Naive thymus-derived CD4-positive, alpha-beta T cell (primary cell): ENCODE measurements at places on chromosomes 2 and 18. TPM values are rescaled to one million over a fixed set of nuclear protein-coding genes. Genes with fewer than 3 reads are reported as not detected.

LRRC30 gene
- total RNA-seq = not detected in 2 replicates

DNA sequence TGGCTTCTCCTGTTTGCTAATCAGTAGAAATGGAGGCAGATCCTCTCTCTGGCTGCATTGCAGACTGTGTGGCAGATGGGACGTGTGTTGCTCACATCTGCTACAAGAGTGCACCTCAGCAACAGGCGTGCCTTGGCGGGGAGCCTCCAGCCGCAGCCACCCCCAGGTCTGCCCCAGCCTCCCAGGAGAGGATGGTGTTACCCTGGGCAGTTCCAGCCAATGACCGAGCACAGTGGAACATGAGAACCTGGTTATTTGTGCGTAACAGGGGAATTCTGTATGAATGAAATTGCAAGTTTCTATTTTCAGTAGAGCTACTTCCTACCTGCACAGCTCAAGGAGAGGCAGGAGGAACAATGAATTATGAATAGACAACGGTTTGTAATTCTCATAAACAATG, 130.6 kb upstream of the CBLN2 start:
- no peak overlapping the region for H3K4me3 ChIP-seq
- H3K4me1 ChIP-seq = no peaks in the 10 kb centered on the region
- DNase-seq = no peak
- H3K36me3 ChIP-seq = no peaks in the 10 kb centered on the region
- H3K27ac ChIP-seq = no peak overlapping the region
- no peaks in the 10 kb centered on the region for H3K27me3 ChIP-seq

- H3K4me3 ChIP-seq = no peak overlapping the region
- H3K27me3 ChIP-seq = no peaks in the 10 kb centered on the region
- H3K27ac ChIP-seq = no peak overlapping the region
- DNase-seq = no peak
Measured at GRCh38 chr2:179671043-179671981, 190.1 kb downstream of the ZNF385B start.

- H3K4me1 ChIP-seq = no peaks in the 10 kb centered on the region
- no peak for DNase-seq
- no peaks in the 10 kb centered on the region for H3K27me3 ChIP-seq
- no peak overlapping the region for H3K4me3 ChIP-seq
Measured at GRCh38 chr2:30026091-30027055, 105.0 kb upstream of the ALK start.

GRCh38 chr2:77873506-77873905, 351.3 kb upstream of the LRRTM4 start:
- H3K4me1 ChIP-seq = no peaks in the 10 kb centered on the region
- H3K4me3 ChIP-seq = no peak overlapping the region
- DNase-seq = no peak
- H3K27me3 ChIP-seq = no peaks in the 10 kb centered on the region
- no peak overlapping the region for H3K27ac ChIP-seq

DNA sequence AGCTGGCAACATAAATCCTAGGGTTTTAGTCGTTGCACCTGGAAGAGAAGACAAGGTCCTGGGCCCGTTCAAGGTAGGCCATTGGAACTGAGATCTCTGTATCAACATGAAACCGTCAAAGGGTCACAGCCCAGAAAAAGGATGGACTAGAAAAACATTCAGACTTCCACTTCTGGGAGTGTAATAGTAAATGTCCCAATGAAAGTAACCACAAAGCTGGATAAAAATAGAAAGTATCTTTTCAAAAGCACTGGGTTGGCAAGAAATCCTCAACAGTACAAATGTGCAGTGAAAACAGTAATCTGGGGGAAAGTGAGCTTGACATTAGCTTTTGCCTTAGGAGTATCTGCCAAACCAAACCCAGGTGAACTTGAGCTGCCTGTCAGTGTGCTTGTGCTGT, 12.9 kb downstream of the CGREF1 start:
- no peak overlapping the region for H3K4me3 ChIP-seq
- no peaks in the 10 kb centered on the region for H3K27me3 ChIP-seq
- H3K36me3 ChIP-seq = no peaks in the 10 kb centered on the region
- DNase-seq = no peak
- H3K27ac ChIP-seq = no peak overlapping the region

MTLN gene
- 37.1 and 40.0 TPM in 2 replicates for total RNA-seq

ARHGEF4 gene
- 0.20 TPM in 1 of 2 replicates, not detected in the other for total RNA-seq

POU3F3 gene
- not detected for total RNA-seq

CMPK2 gene
- 4.0 TPM for total RNA-seq

DNA sequence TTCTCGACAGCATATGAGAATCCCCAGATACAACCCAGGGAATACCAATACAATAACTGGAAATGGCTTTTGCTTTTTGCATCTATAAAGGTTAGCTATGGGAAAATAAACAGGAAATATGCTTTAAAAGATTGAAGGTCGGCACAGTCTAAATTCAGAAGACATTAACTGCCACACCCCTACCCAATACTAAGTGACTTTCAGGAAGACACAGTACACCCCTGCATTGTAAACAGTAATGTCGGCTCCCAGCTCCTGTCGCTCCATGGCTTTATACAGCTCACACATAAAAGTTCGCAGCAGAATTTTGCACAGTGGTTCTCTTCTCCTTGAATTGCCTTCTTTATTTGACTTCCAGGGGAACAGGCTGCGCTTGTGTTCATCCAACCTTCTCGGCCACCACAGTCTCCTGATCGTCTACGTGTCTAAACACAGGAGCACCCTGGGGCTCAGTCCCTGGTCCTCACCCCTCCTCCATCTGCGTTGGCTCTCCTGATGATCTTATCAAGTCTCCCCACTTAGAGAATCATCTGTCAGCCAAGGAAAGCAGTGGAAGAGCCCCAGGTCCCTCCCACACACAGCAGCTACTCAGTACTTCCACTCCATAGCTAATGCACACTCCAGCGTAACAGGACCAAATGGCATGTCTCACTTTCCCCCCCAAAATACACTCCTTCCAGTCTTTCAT, 22.7 kb downstream of the CYB5A start:
- no peaks in the 10 kb centered on the region for H3K36me3 ChIP-seq
- no peak for DNase-seq
- H3K4me3 ChIP-seq = no peak overlapping the region
- no peaks in the 10 kb centered on the region for H3K4me1 ChIP-seq

GRCh38 chr2:27095745-27096651, 9.4 kb downstream of the KHK start:
- no peak for DNase-seq
- H3K27me3 ChIP-seq = no peaks in the 10 kb centered on the region
- H3K4me1 ChIP-seq = peaks cover 4% of the 10 kb centered on the region
- H3K4me3 ChIP-seq = peak overlapping the region; percentile 25

DNA sequence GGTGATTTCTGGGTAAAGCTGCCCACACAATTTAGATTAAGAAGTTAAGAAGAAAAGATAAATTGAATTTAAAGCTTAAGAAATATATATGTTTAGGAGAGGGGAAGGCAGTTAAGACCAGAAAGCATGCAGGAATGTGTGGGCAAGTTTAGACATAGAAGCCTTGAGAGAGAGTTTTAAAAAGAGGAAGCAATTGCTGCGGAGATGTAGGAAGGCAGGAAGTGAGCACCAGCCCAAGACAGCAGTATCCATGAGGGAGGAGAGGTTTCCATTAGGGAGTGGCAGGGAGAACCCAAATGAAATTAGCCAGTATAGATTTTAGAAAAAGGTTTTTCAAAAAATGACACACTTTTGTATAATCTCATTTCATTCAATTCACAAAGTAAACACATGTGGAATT, 24.3 kb downstream of the DSC2 start:
- no peak overlapping the region for H3K4me3 ChIP-seq
- H3K27ac ChIP-seq = no peak overlapping the region
- no peaks in the 10 kb centered on the region for H3K4me1 ChIP-seq
- no peak for DNase-seq
- no peaks in the 10 kb centered on the region for H3K27me3 ChIP-seq

DNA sequence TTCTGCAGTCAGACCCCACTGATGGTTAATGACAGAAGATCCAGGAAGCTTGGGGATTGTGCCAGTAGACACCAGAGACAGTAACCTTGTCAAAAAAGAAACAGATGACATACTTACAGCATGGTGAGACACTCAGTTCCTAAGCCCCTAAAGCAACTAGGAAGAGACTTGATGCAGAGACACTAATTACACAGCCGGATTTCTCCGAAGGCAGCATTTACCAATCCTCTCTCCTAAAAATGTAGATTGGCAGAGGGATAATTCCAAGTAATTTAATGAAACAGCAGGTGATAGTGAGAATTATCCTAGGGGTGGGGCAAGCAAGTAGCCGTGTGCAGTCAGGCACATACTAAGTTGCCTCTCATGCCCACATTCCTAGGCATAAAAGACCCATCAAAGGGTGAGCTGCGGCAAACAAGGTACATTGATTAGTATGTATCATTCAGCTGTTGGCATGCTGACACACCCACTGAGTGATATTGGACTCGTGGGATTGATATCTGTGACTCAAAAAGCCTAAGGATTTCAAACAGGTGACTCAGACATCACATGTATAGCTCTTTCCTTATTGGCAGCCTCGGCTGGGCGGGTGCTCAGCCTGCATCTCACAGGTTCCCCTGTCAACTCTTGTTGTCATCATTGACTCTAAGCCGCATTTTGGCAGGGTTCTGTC, 296.7 kb upstream of the ATP5MC3 start:
- no peak overlapping the region for H3K4me3 ChIP-seq
- no peaks in the 10 kb centered on the region for H3K4me1 ChIP-seq
- DNase-seq = no peak
- no peaks in the 10 kb centered on the region for H3K27me3 ChIP-seq

GGCX gene
- total RNA-seq = 20.4 TPM

DNA sequence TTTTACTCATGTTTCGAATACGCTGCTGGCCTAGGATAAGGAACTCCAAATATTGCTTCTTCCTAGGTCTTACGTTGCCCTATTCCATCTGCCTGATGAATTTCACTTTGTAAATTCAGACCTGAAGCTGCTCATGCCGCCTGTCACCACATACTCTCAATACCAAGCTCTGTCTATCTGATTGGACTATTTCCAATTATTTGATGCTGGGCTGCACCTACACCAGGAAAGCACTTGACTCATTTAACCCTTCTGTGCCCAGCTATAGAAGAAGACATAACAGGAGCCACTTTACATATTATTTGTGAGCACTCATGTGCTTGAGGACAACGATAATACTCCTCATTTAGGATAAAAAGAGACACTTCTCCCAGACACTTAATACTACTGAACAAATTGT, 1293.9 kb upstream of the LRRTM1 start:
- no peaks in the 10 kb centered on the region for H3K27me3 ChIP-seq
- no peak for DNase-seq
- H3K36me3 ChIP-seq = no peaks in the 10 kb centered on the region

DNA sequence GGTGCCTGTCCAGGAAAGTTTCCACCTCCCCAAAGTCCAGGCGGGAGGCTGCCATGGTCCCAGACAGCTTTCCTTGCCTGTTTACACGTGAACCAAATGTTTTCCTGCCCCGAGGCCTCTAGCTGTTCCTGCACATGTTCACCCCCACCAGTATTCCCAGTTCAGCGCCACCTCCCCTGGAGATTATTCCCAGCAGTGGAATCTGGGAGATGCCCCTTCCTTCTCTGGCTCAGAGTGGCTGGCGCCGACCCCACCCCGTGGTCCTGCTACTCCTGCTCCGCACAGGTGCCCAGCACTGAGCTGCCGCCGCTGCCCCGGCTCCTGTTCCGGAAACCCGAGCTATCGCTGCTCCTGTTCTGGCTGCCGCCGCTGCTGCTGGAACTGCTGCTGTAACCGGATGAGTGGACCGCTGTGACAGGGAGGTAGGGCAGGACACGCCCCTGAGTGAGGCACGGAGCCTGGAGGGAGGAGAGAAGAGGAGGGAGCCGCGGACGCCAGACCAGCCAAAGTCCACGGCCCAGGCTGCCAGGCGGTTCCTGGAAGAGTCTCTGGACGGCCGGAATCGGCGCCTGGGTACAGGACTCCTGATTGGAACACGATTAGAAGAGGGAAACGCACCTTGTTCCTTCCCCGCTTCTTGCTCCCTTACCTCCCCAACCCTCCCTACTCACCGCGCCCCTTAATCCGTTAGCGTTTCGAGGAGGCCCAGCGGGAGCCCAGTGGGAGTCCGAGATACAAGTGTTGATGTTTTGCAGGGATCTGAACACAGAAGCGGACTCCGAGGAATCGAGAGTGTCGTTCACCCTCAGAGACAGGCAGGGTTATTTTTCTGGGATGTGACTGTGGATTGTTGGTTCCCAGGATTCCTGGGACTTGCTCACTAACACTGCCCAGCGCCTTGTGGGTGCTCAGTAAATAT, at the start of gene PDE11A:
Gene PDE11A (minus strand): TSS at position 395 of the 919 bp plus-strand sequence. CDS start 340 bp downstream, at position 55.
- H3K4me1 ChIP-seq = no peaks in the 10 kb centered on the region
- H3K4me3 ChIP-seq = no peak within 1 kb of the TSS
- no peaks in the 10 kb centered on the region for H3K36me3 ChIP-seq
- no peak for DNase-seq

GRCh38 chr2:120452131-120452530, 106.2 kb downstream of the INHBB start:
- H3K27ac ChIP-seq = no peak overlapping the region
- H3K36me3 ChIP-seq = no peaks in the 10 kb centered on the region
- no peaks in the 10 kb centered on the region for H3K27me3 ChIP-seq
- no peak for DNase-seq

TMEM169 gene
- total RNA-seq = 2.2 and 2.6 TPM in 2 replicates

DNA sequence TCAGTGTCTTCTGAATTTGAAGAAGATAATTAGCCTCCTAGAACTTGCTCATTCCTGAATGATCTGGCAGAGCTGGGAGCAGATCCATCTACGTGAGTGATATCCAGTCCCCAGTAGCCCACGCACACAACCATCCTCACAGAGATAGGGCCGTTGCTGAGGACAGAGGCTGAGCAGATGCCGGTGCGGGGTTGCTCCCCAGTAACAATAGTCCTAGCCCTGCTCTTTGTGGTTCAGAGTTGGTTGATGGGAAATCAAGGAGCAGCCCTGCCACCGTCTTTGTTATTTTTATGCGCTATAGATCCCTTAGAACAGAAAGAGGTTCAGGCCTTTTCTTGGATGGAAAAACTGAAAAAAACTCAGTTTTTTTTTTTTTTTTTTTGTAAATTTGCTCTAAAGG, 69.3 kb downstream of the VWA3B start:
- no peak for DNase-seq
- no peaks in the 10 kb centered on the region for H3K36me3 ChIP-seq
- no peak overlapping the region for H3K27ac ChIP-seq
- no peaks in the 10 kb centered on the region for H3K27me3 ChIP-seq

DNA sequence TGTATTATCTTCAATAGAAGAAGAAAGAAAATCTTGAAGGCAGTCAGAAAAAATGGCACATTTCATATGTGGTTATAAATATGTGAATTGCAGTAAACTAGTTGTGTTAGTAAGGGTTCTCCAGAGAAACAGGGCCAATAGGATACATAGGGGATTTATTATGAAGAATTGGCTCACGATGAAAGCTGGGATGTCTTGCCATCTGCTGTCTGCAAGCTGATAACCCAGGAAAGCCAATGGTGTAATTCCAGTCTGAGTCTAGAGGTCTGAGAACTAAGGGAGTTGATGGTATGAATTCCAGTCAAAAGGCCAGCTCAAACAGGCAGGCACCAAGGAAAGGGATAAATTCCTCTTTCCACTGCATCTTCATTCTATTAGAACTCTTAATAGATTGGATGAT, 362.4 kb downstream of the KCNJ3 start:
- no peak overlapping the region for H3K27ac ChIP-seq
- H3K4me3 ChIP-seq = no peak overlapping the region
- no peaks in the 10 kb centered on the region for H3K36me3 ChIP-seq
- DNase-seq = no peak
- H3K27me3 ChIP-seq = no peaks in the 10 kb centered on the region

ALLC gene
- total RNA-seq = not detected

GRCh38 chr2:109261906-109262631, 133.1 kb downstream of the SH3RF3 start:
- no peak overlapping the region for H3K4me3 ChIP-seq
- no peaks in the 10 kb centered on the region for H3K36me3 ChIP-seq
- DNase-seq = no peak
